ENCODE measurements at places on chromosomes 7 and 10.

- DNase-seq = no peak
These were observed 129.2 kb downstream of the KCND2 start for GRCh38 chr7:120402079-120402767.

- no peak for DNase-seq
These were observed 436.3 kb upstream of the NPVF start for GRCh38 chr7:25664593-25664992.

GRCh38 chr10:86371116-86371515 is 4.5 kb upstream of the GRID1 start:
- DNase-seq = no peak

DNA sequence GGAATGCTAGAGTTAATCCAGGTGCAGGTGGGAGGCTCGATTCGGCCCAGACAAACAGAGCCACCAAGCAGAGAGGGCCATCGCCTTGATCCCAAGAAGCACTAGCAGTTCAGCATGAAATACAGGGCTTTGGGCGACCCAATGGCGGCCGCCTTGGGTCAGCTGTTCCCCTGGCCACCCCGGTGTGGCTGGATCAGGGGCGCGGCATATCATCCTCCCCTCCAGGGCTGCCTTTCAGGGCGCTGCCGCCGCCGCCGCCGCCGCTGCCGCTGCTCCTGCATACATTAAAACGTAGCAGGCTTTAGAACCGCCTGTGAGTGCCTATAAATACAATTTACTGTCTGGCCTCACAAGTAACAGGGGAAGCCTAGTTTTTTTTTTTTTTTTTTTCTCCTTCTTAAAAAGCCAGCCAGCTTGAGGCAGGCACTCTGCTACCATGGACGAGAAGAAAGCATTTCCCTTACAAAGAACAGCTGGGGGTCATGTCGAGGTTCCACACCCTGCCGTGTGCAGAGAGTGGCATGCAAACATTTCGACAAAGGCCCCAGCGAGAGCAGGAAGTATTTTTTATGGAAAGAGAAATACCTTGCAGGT is 57.7 kb upstream of the EFCAB10 start:
- no peak for DNase-seq

- DNase-seq = peak; percentile 38
These were observed 26.3 kb downstream of the DNMBP start for GRCh38 chr10:99983280-99983988.

GRCh38 chr7:42183547-42183946 is 53.5 kb downstream of the GLI3 start:
- DNase-seq = no peak

DNA sequence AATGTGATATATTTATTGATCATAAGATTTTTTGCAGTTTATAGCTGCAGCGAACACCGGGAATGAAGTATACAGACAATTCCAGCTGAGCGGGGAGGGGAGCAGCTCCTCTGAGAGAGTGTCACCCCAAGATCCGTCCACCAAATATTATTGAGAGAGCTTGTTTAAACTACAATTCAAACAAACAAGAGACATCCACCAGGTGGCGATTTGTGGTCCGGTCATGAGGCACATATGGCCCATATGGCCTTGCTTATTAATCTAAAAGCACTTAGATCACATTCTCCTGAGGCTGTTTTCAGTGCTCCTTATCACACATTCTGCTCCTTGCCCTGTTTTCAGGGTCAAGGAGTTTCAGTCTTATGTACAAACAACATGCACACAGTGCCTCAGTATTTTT is 83.1 kb downstream of the THSD7A start:
- DNase-seq = no peak

DNA sequence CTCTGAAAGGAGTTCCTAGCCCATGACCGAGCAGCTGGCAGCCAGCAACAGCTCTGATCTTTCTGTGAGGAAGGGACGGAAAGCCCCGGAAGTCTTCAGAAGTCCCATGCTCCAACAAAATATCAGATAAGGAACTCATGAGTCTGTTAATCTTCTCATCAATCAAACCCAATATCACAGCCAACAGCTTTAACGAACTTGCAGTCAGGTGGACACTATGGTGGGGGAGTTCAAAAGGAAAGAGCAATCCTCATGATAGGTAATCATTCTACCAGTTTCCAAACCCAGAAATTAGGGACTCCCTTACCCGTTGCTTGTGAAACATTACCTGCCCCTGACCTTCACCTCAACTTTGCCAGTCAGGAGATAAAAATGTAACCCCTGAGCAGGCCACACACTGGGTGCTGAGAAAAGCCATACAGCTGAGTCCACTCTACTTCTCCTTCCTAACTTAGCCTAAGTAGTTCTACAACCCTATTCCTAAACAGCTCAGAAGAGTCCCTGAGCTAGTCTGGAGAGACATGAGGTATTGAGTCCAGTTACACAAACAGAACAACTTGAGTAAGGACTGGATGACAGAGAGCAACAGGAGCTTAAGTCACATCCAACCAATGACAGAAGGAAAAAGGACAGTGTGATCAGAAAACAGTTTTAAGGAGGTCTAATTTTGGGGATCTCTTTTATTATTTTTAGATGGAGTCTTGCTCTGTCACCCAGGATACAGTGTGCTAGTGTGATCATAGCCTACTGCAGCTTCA is 2.2 kb downstream of the NDST2 start:
- DNase-seq = no peak

GRCh38 chr7:80902716-80903308 is 16.0 kb downstream of the SEMA3C start:
- no peak for DNase-seq

DNA sequence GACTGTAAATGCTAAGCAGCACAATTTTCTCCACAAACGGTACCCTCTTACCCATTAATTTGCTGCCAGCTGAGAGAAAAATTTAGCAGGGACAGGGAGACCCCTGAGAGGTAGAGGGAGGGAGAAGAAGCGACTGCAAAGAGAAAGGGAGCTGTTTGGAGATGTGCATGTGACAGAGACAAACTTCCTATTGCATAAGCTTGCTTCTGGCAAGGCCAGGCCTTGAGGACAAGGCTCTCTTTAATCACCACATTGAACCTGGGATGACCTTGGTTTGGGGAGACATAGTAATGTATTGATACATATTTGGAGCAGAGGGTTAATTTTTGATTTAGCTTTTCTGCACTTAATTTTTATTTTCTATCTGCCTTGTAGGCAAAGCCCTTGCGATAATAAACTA is 31.1 kb upstream of the HIBADH start:
- DNase-seq = peak; percentile 78

GRCh38 chr10:100709146-100710082 is 36.0 kb upstream of the PAX2 start:
- DNase-seq = no peak

GRCh38 chr10:124989526-124989925 is 47.6 kb downstream of the ZRANB1 start:
- no peak for DNase-seq

GRCh38 chr7:77458786-77459185 is 42.6 kb upstream of the GSAP start:
- no peak for DNase-seq

GRCh38 chr7:115475761-115476385 is 554.0 kb downstream of the MDFIC start:
- DNase-seq = no peak

- no peak for DNase-seq
These were observed 31.9 kb downstream of the ANXA8 start for GRCh38 chr10:47451998-47452494.

- no peak for DNase-seq
These were observed 185.9 kb downstream of the CRPPA start for GRCh38 chr7:16235147-16236114.
